ENCODE measurements at places on chromosomes 1 and 21.

- peaks cover 14% of the 10 kb centered on the region for H3K27me3 ChIP-seq
- peaks cover 5% of the 10 kb centered on the region for H3K4me1 ChIP-seq
- H3K36me3 ChIP-seq, result no peaks in the 10 kb centered on the region
Observed at GRCh38 chr1:40646315-40646714, 19.2 kb downstream of the RIMS3 start.

GRCh38 chr1:114043548-114043947 lies 64.3 kb downstream of the OLFML3 start:
- no peak overlapping the region for H3K4me3 ChIP-seq
- no peaks in the 10 kb centered on the region for H3K4me1 ChIP-seq
- H3K27ac ChIP-seq, result no peak overlapping the region
- H3K27me3 ChIP-seq, result no peaks in the 10 kb centered on the region
- H3K36me3 ChIP-seq, result no peaks in the 10 kb centered on the region
- DNase-seq, result no peak

- no peak overlapping the region for H3K27ac ChIP-seq
- no peaks in the 10 kb centered on the region for H3K36me3 ChIP-seq
- no peaks in the 10 kb centered on the region for H3K4me1 ChIP-seq
Observed at GRCh38 chr1:56396581-56396980, 182.8 kb downstream of the PLPP3 start.

DNA sequence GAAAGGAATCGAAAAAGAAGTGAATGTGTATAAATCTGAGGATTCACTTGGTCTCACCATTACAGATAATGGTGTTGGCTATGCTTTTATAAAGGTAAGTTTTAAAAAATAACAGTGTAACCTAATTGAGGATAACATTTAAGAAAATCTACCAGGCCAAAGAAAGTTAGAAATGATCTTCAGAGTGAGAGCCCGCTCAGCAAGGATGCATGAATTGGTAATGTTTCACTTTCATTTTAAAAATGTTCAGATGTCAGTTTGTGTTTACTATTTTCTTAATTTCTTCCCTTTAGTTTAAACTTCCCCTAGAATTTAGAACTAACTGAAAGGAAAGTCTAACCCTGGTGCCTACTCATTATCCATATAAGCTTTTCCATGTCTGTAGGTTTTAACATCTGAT lies 35.0 kb downstream of the GIPC2 start:
- peak overlapping the region; percentile 7 for H3K27ac ChIP-seq
- H3K27me3 ChIP-seq, result peaks cover 3% of the 10 kb centered on the region
- no peak for DNase-seq
- H3K4me3 ChIP-seq, result peak overlapping the region; percentile 59
- peaks cover 13% of the 10 kb centered on the region for H3K36me3 ChIP-seq
